Activated T-helper 1 cell treated with anti-CD3 and anti-CD28 coated beads, Interleukin-2, amount 50 U/mL, for 16 hours (primary cell): ENCODE measurements at places on chromosomes 3 and 15.

DNA sequence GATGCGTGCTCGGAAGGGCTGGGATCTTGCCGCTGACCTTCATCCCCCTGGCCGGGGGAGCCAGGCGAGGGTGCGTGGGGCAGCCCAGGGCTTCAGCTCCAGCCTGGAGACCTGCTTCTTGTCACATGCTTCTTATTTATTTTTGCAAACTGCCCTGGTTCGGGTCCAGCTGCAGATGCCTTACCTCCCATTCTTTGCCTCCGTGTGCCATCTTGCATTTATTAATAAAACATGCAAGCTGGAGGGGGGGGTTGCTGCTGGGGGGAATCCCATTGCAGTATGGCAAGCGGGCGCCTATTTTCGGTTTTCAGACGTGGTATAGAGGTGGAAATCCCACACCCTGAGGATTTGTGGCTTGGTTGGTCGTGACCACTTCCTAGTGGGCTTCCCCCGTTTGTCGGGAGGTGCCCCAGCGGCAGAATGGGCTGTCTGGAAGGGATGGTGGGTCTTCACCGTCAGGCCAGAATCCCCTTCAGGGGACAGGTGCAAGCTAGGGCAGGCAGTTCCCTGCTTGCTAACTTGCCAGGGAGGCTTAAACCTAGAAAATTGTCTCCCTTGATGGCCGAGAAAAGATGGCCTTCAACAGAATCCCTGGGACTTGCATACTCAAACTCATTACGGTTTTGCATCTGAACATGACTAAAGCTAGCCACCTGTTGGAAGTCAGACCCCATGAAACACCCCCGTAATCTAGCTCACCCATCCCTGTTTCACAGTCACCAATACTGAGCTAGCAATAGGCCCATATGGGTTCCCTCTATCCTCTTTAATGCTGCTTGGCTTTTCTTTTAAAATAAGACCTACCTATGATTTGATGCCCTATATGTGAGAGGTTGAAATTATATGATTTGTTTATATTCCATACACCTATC, 569 bp downstream of the TMEM266 start:
- no peak for DNase-seq

DNA sequence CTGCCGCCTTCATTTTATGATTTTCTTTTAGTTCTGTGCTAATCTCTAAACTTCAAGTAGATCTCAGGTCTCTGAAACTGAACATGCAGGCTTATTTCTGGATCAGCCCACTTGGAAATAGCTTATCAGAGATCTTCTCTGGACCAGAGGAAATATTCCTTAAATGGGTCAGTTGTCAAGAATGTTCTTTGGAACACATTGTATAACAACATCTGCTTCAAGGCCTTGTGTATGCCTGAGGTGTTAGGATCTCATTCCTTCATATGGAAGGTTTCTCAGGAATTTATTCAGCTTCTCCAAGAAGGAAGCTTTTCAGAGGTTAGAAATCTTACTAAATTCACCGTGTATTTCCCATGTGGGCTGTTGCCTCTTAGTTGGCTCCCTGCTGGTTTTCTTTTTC, 47.4 kb downstream of the SYN2 start:
- no peak for DNase-seq

GRCh38 chr3:40024526-40024925, 215.1 kb downstream of the MYRIP start:
- DNase-seq = no peak

- no peak for DNase-seq
Observed at GRCh38 chr15:81454024-81454423, 80.0 kb upstream of the TMC3 start.

DNA sequence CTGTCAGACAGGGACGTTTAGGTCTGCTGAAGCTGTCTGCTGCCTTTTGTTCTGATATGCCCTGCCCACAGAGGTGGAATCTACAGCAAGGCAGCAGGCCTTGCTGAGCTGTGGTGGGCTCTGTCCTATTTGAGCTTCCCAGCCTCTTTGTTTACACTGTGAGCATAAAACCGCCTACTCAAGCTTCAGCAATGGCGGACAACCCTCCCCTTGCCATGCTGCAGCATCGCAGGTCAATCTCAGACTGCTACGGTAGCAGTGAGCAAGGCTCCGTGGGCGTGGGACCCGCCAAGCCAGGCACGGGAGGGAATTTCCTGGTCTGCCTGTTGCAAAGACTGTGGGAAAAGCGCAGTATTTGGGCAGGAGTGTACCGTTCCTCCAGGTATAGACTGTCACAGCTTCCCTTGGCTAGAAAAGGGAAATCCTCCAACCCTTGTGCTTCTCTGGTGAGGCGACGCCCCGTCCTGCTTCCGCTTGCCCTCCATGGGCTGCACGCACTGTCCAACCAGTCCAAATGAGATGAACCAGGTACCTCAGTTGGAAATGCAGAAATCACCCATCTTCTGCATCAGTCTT, 71.4 kb downstream of the SPSB4 start:
- DNase-seq = no peak

GRCh38 chr15:93179072-93179471, 90.1 kb upstream of the RGMA start:
- no peak for DNase-seq

DNA sequence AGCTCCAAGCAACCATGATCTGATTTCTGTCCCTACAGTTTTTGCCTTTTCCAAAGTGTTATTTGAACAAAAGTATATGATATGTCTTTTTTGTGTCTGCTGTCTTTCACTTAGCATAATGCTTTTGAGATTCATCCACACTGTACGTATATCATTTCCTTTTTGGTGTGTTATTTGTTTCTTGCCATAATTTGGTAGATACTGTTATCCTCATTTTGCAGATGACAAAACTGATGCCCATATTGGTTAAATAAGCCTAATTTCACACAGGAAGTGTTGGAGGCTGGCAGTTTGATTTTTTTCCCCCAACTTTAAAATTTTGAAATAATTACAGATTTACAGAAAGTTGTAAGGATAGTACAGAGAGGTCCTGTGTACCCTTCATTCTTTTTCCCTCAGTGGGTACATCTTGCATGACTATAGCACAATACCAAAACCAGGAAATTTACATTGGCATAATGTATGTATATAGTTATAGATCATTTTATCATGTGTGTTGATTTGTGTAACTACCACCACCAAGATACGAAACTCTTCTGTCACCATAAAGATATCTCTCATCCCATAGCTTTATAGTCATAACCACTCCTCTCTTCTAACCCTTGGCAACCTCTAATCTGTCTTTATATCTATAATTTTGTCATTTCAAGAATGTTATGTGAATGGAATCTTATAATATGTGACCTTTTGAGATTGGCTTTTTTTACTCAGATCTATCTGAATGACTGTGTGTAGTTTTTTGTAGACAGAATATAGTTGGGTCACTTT, 55.6 kb downstream of the RASA2 start:
- DNase-seq = no peak

DNA sequence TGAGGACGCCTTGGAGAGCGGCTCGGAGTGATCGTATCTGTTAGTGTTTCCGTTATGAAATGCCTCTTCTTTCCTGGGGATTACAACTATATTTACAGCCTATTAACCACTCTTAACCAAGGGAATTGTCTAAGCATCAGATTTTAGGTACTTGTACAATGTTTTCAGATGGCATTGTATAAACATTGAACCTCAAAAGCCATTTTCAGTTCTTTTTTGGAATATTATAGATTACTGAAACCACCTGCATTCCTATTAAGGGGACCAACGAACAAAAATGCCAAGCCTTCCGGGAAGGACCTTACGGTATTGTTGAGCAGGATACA, 1.1 kb downstream of the NEO1 start:
- DNase-seq = no peak

GRCh38 chr15:58058073-58058472, 7.4 kb downstream of the ALDH1A2 start:
- DNase-seq = no peak

GRCh38 chr3:159854500-159855124, 134.0 kb upstream of the IL12A start:
- no peak for DNase-seq

GRCh38 chr3:181455276-181455675, 256.4 kb upstream of the SOX2 start:
- DNase-seq = no peak

GRCh38 chr3:124346487-124346886, 354.6 kb upstream of the ROPN1 start:
- DNase-seq = no peak

GRCh38 chr3:148206446-148206845, 491.3 kb upstream of the AGTR1 start:
- DNase-seq = no peak

- DNase-seq = no peak
Observed at GRCh38 chr3:81029861-81030260, 731.6 kb downstream of the GBE1 start.

DNA sequence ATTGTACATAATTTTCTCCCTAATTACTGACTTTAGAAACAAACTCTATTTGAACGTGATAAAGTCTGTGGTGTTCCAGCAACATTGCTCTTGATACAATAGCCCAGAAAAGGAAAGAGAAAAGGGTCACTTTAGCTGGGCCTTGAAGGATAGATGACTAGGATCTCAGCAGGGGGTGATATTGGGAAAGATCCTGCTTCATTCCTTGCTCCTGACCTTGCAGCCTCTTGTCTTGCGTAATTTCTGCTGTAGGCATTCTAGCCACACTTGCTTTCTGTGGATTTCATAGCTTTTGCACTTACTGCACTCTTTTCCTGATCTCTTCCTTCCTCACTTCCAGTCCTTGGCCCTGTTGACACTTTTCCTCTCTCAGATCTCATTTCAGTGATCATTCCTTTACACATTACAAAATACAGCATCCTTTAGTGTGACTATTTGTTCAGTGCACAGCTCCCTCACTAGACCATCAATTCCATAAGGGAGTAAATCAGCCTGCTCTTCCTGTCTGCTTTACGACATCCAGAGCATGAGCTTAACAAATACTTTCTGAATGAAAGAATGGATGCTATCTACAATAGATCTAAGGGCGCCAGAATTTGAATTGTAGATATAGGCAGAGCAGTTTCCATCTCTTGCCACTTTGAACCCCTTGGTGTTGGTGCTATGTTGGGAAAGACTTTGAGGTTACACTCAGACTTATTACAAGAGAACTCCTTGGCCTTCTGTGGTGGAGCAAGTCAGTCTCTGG, 559.6 kb upstream of the MDFIC2 start:
- no peak for DNase-seq

GRCh38 chr3:30719536-30719935, 113.1 kb downstream of the TGFBR2 start:
- no peak for DNase-seq

DNA sequence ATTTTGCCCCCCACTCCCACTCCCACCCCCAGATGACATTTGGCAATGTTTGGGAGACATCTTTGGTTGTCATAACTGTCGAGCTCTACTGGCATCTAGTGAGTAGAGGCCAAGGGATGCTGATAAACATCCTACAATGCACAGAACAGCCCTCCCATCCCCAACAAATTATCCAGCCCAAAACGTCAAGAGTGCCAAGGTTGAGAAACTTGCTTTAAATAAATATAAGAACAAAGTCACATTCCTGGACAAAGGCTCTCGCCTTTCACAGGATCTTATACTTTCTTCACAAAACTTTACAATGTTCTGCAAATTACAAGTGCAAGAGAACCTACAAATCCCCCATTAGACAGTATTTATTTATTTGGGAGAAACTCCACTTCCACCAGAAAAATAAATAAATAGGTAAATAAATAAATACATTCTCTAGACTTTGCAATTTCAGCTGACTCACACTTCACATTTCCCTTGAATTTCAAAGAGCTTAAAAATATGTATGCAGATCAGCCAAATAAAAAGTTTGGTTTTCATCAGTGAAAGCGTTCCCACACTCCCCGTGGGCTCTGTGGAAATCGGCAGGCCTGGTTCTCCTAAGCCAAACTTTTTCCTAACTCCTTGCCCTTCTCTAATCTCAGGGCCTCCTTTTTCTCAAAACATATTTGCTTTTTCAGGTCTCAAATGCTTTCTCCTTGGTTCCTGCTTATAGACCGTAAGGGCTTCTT, 12.7 kb upstream of the CPA3 start:
- no peak for DNase-seq

DNA sequence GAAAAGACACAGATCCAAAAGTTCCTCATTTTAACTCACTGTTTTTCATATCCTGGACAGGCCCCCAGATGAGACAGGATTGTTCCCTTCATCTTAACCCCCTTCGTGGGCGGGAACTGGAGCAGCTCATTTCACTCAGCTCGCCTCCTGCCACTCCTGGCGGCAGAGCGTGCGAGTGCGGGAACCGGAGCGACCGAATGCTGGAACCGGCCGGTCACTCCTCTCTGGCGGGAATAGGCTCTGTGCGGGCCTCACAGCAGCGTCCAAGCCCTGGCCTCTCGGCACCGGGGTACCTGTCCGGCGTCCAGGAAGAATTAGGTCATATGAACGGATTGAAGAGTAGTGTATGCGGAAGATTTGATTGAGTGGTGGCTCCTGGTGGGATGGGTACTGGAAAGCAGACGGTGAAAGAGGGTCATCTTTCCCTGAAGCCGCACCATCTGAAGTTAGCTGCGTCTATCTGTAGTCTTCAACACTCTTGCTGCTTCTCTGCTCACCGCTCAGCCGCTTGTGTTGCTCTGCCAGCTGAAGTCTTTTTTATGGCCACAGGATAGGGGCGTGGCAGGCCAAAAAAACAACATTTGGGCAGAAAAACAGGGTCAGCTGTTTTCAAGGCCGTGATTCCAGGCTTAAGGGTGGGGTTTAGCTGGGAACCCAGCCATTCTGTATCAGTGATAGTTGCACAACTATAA, 42.3 kb upstream of the FXR1 start:
- no peak for DNase-seq

DNA sequence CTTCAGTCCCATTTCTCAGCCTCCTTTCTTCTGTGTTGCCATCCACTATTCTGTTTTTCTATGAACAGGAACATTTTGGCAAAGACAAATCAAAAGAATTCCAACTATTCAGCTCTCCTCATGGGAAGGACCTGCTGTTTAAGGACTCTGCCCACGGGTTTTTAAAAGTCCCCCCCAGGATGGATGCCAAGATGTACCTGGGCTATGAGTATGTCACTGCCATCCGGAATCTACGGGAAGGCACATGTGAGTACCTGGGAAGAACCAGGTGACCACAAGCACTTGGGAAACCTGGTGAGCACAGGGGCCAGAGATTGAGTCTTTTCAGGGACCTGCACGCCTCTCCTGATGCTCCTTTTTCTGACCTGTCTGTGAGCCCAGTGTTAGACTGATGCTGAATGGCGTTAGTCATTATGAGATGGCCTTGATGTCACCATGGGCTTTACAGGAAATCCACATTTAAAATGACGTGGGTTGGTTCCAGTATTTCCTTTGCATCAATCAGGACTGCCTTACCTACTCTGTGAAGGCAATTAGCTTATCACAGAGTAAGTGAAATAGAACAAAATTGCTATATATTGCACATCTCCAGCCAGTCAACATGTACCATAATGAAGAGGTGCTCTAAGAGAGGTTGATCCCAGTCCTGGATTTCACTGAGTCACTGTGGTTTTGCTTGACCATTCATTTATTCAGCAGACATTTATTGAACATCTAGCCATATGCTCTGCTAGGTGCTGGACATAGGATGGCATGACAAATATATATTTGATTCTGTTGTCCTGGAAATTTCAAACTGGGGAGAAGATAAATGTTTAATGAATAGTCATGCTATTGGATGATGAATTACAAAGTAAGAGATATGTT, 11.7 kb downstream of the TF start:
- no peak for DNase-seq
